ENCODE measurements at places on chromosomes 3 and 15.

DNA sequence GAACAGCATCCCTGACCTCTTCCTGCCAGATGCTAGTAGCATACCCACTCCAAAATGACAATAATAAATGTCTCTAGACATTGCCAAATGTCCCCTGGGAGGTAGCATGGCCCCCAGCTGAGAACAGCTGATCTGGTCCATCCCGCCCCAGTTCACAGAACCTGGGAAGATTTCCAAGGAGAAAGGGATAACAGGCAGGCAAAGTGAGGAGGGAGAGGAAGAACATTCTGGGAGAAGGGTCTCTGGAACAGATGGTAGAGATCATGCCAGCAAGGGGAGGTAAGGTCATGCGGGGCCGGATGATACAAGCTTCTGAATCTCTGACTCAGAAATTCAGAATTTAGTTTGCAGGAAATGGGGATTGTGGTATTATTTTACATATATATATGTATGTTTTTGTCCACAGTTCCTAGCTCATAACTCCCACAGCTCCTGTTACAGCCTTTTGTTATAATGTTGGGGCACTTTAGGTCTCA lies 192.7 kb downstream of the SUCLG2 start:
- DNase-seq = no peak

- DNase-seq = no peak
Observed at GRCh38 chr15:85832394-85832793, 37.7 kb upstream of the KLHL25 start.

- no peak for DNase-seq
Observed at GRCh38 chr3:39466988-39467387, 492 bp upstream of the MOBP start.

DNA sequence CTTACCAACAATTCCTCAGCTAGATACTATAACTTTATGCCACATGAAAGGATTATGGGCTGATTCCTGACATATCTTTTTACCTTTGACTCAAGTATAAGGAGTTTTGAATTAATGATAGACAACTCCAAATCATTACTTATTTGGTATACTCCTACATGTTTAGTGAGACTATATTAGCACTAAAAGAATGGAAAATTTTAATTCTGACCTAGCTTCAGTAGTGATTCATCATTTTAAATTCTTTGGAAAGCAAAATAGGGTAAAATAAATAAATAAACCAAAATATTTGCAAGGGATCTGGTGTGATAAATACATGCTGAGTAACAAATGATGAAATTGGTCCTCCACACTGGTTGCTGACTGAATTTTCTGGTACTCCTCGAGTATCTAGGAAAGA lies 42.3 kb upstream of the VGLL3 start:
- DNase-seq = no peak

DNA sequence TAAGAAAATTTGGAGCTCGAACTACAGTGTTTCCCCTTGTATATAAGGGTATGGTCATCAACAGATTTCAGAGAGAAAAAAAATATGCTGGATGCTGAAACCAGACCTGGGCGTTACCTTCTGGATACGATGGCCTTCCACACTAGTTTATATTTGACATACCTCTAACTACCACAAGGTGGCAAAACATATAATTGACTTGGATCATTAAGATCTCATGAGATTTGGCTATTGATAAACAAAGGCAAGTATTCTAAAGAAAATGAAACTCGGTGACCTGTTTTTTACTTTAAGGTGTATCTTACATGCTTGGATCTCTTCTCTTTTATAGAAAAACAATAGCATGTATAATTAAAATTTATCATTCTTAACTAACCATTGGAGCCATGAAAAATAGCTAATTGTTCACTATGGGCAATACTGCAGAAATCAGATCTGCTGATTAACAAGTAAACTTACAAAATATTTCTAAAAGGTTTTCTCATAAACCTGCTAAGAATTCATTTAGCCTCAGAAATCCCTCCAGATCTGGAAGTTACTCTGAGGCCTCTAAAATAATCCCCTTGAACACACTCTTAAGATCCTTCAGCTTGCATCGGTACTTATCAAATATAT lies 300.6 kb upstream of the KCNH8 start:
- peak; percentile 38 for DNase-seq

DNA sequence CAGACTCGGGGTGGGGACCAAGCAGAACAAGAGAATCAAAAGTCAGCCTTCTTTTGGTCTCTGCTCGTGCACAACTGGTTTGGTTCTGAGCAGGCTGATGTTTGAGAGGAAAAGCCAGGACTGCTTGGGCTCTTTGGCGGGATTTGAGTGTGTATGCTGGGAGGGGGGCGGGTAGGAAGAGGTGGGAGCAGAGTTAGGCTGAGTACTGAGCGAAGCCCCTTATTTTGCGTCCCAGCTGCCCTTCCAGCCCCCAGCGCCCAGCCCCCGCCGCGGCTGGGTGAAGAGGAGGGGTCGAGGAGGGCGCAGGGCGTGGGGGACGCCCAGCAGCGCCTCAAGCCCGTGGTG lies 153.5 kb upstream of the GOLIM4 start:
- no peak for DNase-seq

- peak; percentile 78 for DNase-seq
Observed at GRCh38 chr3:138328341-138328740, 1.3 kb downstream of the NME9 start.

GRCh38 chr3:162719684-162720341 lies 1223.2 kb downstream of the OTOL1 start:
- no peak for DNase-seq
